ENCODE measurements at places on chromosomes 3 and 15.

GRCh38 chr3:142105991-142106390, 43.4 kb downstream of the TFDP2 start:
- DNase-seq: no peak

DNA sequence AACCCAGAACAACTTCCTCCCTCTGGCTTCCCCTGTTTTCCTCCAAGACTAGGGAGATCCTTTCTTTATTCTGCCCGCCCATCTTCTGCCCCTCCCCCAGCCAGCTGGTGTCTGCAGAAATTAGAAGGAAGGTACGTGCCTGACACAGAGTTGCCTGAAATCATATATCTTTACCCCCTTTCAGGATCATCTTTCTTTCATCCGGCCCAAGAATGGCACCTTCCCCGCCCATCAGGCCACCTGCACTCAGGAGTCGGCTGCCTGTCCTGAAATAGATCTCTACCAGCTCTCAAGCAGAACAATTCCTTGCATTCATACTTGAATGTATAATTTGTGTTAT, 133.7 kb downstream of the VGLL4 start:
- no peak for DNase-seq

- no peak for DNase-seq
These were observed 19.6 kb downstream of the ATP2B2 start for GRCh38 chr3:10485806-10486205.

GRCh38 chr15:62164014-62164395, 1.1 kb downstream of the C2CD4B start:
- DNase-seq: peak; percentile 3

DNA sequence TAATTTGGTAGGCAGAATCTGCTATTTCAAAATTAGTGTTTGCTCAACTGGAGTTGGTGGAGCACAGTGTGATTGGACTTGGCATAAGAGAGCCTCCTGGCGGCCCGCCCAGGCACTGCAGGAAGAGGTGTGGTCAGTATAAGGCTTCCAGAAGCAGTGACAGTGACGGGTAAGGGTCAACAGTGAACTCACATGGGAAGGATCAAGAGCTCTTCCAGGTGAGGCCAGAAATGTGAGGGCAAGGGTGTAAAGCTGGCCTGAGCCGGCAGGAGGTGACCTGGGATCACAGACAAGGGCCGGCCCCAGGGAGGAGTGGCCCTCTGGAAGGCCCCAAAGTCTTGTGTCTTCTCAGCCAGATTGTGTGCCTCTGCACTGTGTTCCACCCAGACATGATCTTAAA, 93.2 kb upstream of the RNF7 start:
- DNase-seq: peak; percentile 73

GRCh38 chr15:83983634-83984458, 251.7 kb upstream of the GOLGA6L4 start:
- DNase-seq: no peak

GRCh38 chr3:196122021-196122687, 40.3 kb upstream of the TFRC start:
- DNase-seq: no peak

- no peak for DNase-seq
These were observed 62.9 kb downstream of the KLF15 start for GRCh38 chr3:126294211-126294808.

GRCh38 chr3:155129396-155129795, 49.3 kb downstream of the MME start:
- DNase-seq: no peak
